ENCODE measurements at places on chromosomes 2 and 18.

- no peak for DNase-seq
Measured at GRCh38 chr2:55555977-55556376, 36.5 kb downstream of the CFAP36 start.

DNA sequence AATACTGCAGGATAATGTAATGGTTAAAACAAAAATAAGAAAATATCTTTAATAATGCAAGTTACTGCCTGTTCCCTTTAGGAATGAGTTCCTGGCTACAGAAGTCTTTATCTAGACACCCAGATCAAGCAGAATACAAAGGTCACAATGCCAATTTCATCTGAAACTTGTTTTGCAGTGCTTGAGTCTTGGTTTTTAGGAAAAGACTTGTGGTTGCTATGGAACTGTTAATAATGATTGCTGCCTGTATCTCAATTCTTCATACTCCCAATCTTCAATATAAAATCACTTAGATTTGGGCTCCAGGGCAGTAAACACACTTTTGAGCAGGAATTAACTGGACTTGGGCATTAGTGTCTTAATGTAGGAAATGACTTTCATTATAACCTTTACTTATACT is 14.2 kb downstream of the CAVIN2 start:
- no peak for DNase-seq

GRCh38 chr18:34659579-34660517 is 50.2 kb upstream of the DTNA start:
- peak; percentile 86 for DNase-seq

- no peak for DNase-seq
Measured at GRCh38 chr2:67876176-67876575, 186.6 kb downstream of the C1D start.

DNA sequence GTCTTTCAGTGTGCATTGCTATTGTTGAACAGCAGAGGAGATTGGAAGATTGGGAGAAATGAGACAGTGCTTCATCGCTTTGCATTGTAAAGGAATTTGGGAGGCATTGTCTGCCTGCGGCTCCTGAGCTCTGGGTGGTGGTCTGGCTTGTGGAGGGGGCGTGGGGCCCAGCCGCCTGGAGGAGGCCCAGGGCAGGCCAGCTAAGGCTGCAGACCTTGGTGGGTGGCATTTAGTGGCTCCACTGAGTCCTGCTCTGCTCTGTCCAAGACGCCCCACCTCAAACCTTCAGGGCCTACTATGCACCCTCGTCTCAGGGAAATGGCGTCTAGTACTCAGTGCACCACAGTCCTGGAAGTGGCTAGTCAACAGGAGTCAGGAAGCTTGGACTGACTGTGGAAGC is 5.7 kb upstream of the HS1BP3 start:
- no peak for DNase-seq

All from inflammatory macrophage treated with lipopolysaccharide for 1 hour (primary cell).